Foreskin keratinocyte (primary cell): ENCODE measurements at places on chromosomes 5 and 9. TPM values are rescaled to one million over a fixed set of nuclear protein-coding genes. Genes with fewer than 3 reads are reported as not detected.

The GAPVD1 gene
- polyA plus RNA-seq, result 4.7 and 5.9 TPM in 2 replicates

The ANGPTL2 gene
- 0.36 and 0.38 TPM in 2 replicates for polyA plus RNA-seq

The C1QTNF3 gene
- 0.16 and 0.30 TPM in 2 replicates for polyA plus RNA-seq

The TXNDC8 gene
- polyA plus RNA-seq, result not detected in 2 replicates

The IFNA13 gene
- not detected in 2 replicates for polyA plus RNA-seq

The DNAJB5 gene
- polyA plus RNA-seq, result 10.4 and 10.6 TPM in 2 replicates

The IGFBPL1 gene
- 0.20 TPM in 1 of 2 replicates, not detected in the other for polyA plus RNA-seq

The PCDHGB1 gene
- not detected in 2 replicates for polyA plus RNA-seq

The PNPLA7 gene
- polyA plus RNA-seq, result 0.04 and 0.19 TPM in 2 replicates

The NCS1 gene
- polyA plus RNA-seq, result 36.2 and 39.1 TPM in 2 replicates

The ABCA1 gene
- polyA plus RNA-seq, result 2.2 and 2.6 TPM in 2 replicates

The LCP2 gene
- polyA plus RNA-seq, result not detected in 2 replicates

The AMBP gene
- polyA plus RNA-seq, result not detected in 2 replicates

The PCDHAC2 gene
- polyA plus RNA-seq, result 0.44 and 0.58 TPM in 2 replicates

The GPR150 gene
- polyA plus RNA-seq, result 0.14 and 0.17 TPM in 2 replicates

The SLC25A51 gene
- 7.8 and 9.1 TPM in 2 replicates for polyA plus RNA-seq

The ARID3C gene
- 0.07 and 0.13 TPM in 2 replicates for polyA plus RNA-seq

The EPB41L4B gene
- polyA plus RNA-seq, result 2.9 and 3.7 TPM in 2 replicates

The CLIC3 gene
- polyA plus RNA-seq, result 1.3 and 2.6 TPM in 2 replicates

The TRIM14 gene
- 19.8 and 20.0 TPM in 2 replicates for polyA plus RNA-seq

The GNPDA1 gene
- polyA plus RNA-seq, result 25.3 and 31.3 TPM in 2 replicates

The RAB24 gene
- polyA plus RNA-seq, result 20.8 and 21.6 TPM in 2 replicates

The FOXD4L4 gene
- polyA plus RNA-seq, result not detected in 2 replicates

The F2R gene
- 12.5 and 17.3 TPM in 2 replicates for polyA plus RNA-seq

The DAB2IP gene
- 12.5 and 14.1 TPM in 2 replicates for polyA plus RNA-seq
